ENCODE measurements at places on chromosomes 6 and 20. TPM values are rescaled to one million over a fixed set of nuclear protein-coding genes. Genes with fewer than 3 reads are reported as not detected.

Gene OLIG3
- not detected for total RNA-seq

Gene GPX5
- total RNA-seq, result not detected

Gene PRL
- not detected for total RNA-seq

Gene SLC4A11
- 9.4 TPM for total RNA-seq

Gene ANKRD66
- not detected for total RNA-seq

DNA sequence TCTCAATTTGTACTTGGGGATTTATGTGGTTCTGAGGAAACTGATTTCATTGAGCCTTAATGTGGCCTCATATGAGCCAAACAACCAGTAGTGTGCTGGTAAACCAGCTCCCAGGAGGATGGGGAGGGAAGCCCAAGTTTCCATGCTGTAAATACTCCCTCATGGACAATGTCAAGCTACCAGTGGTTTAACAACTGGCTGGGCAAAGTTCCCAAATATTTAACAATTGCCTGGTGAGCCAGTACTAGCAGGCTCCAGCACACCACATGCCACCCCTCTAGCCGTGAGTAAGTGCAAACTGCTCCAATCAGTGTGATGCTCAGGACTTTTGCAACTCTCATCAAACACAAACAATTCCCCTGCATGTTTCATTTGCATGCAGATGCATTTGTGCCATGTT is 19.2 kb upstream of the CDKN1A start:
- no peak overlapping the region for H3K4me3 ChIP-seq
- H3K27ac ChIP-seq, result no peak overlapping the region
- H3K27me3 ChIP-seq, result peaks cover 12% of the 10 kb centered on the region
- DNase-seq, result no peak

DNA sequence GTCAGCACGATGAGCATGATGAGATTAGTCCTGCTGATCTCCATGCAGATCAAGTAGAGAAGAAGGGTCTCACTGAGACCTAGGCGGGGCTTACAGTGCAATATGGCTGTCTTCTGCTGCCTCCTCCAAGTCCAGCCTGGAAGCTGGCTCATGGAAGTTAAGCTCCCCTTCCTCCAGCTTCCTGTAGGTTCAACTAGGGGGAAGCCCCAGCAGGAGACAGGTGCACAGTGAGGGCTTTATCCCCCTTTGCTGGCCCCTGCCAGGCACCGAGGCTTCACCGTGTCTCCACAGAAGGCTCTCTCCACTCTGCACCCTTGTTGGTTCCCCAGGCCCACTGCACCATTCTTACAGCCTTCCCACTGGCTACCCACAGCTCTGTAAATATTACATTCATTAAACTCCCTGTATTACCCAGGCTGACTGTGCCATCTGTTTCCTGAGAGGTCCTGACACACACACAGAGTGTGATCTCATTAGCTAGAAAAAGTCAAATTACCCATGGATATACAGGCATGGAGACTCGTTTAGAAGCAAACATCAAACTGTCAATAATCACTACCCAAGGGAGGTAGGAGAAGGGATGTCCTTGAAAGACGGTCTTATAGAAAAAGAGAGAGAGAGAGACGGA is 90.4 kb downstream of the SLC2A10 start:
- no peaks in the 10 kb centered on the region for H3K36me3 ChIP-seq
- H3K4me3 ChIP-seq, result no peak overlapping the region
- H3K27ac ChIP-seq, result no peak overlapping the region

GRCh38 chr6:130424710-130425109 is 58.9 kb downstream of the TMEM200A start:
- no peaks in the 10 kb centered on the region for H3K4me1 ChIP-seq
- H3K27ac ChIP-seq, result no peak overlapping the region
- no peak overlapping the region for H3K4me3 ChIP-seq
- H3K36me3 ChIP-seq, result no peaks in the 10 kb centered on the region

DNA sequence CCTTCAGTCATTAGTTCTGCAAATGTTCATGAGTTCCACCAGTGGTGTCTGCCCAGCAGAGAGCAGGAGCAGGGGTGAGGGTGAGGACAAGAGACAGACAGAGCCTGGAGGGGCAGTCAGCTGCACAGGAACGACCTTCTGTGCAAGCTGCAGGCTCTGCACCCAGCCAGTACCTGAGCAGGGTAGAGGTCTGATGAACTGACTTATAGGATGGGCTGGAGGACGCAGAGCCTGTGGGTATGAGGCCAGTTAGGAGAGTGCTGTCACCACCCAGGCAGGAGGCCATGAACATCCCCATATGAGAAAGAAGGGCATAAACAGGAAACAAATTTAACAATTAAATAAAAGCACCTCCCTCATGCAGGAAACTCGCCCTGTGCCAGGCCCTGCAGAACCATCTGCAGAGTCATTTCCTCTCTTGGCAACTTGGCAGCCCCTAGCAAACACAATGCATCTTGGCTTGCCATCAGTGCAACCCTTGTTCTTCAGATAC is 17.9 kb downstream of the C6orf15 start:
- H3K4me3 ChIP-seq, result no peak overlapping the region
- H3K27me3 ChIP-seq, result no peaks in the 10 kb centered on the region
- DNase-seq, result peak; percentile 53
- H3K27ac ChIP-seq, result no peak overlapping the region

DNA sequence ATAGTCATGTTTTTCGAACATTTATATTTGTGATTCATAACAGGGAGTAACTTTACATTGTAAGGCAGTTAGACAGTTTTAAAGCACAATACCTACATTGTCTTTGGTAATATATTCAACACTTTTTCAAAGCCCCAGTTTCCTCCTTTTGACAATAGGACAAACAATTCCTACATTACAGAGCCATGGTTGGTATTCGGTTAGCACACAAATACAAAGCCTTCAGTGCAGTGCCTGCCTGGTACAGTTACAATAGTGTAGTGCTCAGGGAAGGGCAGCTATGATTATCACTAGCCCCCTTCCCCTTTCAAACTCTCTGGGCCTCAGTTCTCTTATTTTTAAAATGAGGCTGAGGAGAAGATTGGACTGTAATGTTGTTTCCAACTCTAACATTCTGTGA is 207.8 kb downstream of the TPBG start:
- H3K4me3 ChIP-seq, result no peak overlapping the region
- H3K27me3 ChIP-seq, result no peaks in the 10 kb centered on the region
- H3K36me3 ChIP-seq, result no peaks in the 10 kb centered on the region
- H3K27ac ChIP-seq, result no peak overlapping the region
- peaks cover 10% of the 10 kb centered on the region for H3K4me1 ChIP-seq
- DNase-seq, result no peak

GRCh38 chr6:142757852-142758628 is 186.9 kb downstream of the HIVEP2 start:
- DNase-seq, result no peak
- no peak overlapping the region for H3K4me3 ChIP-seq
- H3K36me3 ChIP-seq, result peaks cover 26% of the 10 kb centered on the region
- no peak overlapping the region for H3K27ac ChIP-seq

GRCh38 chr20:40309731-40310130 is 379.3 kb downstream of the MAFB start:
- no peak for DNase-seq
- peaks cover 41% of the 10 kb centered on the region for H3K27me3 ChIP-seq
- no peaks in the 10 kb centered on the region for H3K36me3 ChIP-seq
- no peak overlapping the region for H3K4me3 ChIP-seq
- H3K27ac ChIP-seq, result no peak overlapping the region

DNA sequence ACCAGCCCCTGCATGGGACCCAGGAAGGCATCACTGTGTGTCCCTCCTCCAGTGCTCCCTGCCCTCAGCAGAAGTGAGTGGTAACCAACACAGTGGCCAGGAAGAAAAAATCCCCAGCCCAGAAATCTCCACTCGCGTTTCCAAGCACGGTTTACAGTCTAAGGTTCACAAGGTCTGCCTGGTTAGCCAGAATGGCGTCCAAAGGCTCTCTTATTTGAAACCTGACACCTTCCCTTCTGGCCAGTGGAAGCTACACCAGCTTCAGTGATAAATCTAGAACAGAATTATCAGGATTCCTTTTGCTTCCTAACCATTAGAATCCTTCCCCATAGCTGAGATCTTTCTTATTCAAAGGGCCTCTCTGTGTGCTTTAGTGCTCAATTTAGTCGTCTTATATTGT is 9.2 kb downstream of the LY86 start:
- DNase-seq, result no peak
- no peak overlapping the region for H3K27ac ChIP-seq
- peaks cover 8% of the 10 kb centered on the region for H3K4me1 ChIP-seq
- H3K36me3 ChIP-seq, result no peaks in the 10 kb centered on the region
- H3K4me3 ChIP-seq, result no peak overlapping the region

- H3K4me3 ChIP-seq, result no peak overlapping the region
- DNase-seq, result no peak
- no peaks in the 10 kb centered on the region for H3K36me3 ChIP-seq
- peaks cover 5% of the 10 kb centered on the region for H3K4me1 ChIP-seq
- no peak overlapping the region for H3K27ac ChIP-seq
- H3K27me3 ChIP-seq, result no peaks in the 10 kb centered on the region
Observed at GRCh38 chr6:128558924-128559323, 38.5 kb upstream of the PTPRK start.

DNA sequence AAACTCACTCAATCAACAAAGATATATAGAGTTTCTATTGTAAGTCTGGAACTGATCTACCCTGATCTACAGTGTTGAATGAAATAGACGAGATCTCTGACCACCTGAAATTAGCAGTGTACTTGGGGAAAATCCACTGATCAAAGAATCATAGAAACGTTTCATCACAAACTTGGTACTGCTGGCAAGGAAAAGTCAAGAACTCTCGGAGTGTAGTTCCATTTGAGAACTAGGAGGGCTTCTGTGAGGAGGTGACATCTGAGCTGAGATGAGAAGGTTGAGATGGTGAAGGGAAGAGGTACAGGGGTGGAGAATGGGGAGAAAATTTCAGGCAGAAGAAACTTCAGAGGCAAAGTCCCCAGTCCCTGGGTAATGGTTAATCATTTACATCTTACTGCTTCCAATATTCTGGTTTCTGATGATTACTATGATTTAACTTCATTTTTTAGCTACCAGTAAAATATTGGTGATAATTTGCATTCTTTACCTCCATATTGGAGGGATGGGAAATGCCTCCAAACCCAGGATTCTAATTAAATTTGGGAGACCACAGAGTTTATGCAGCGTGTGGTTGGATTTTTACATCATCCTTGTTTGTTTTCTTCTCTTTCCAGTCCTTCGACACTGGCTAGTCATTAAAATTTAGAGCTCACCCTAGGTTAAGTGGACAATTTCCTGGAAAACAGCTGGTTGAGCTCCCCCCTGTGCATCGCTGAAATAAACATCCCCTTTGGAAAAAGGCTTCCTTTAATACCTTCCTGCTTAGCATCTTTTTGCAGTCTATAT is 191.9 kb downstream of the BCAS1 start:
- H3K4me3 ChIP-seq, result no peak overlapping the region
- H3K27ac ChIP-seq, result no peak overlapping the region
- no peaks in the 10 kb centered on the region for H3K36me3 ChIP-seq
- H3K27me3 ChIP-seq, result no peaks in the 10 kb centered on the region
- DNase-seq, result no peak

- H3K4me3 ChIP-seq, result no peak overlapping the region
- no peak for DNase-seq
- H3K27me3 ChIP-seq, result no peaks in the 10 kb centered on the region
- H3K36me3 ChIP-seq, result no peaks in the 10 kb centered on the region
Observed at GRCh38 chr6:36362551-36363370, 24.7 kb downstream of the ETV7 start.

Measured in Calu3 (cell line).